ENCODE measurements at places on chromosomes 3 and 15.

DNA sequence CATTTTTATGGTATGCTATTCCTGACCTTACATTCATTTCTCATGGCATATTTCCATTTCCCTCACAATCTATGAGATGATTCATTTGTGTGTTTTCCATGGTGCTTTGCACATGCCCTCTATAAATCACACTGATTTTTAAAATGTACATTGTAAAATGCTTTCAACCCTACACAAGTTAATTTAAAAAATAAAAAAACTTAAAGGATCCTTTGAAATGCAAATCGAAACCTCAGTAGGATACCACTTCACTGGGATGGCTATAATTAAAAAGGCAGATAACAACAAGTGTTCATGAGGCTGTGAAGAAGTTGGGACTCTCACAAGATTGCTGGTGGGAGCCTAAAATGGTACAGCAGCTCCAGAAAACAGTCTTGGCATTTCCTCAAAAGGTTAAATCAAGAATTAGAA, 83.5 kb downstream of the FMN1 start:
- no peaks in the 10 kb centered on the region for H3K36me3 ChIP-seq
- no peaks in the 10 kb centered on the region for H3K4me1 ChIP-seq
- no peak for DNase-seq
- H3K4me3 ChIP-seq, result no peak overlapping the region

- peaks cover 16% of the 10 kb centered on the region for H3K4me1 ChIP-seq
- H3K27ac ChIP-seq, result peak overlapping the region; percentile 43
- peaks cover 5% of the 10 kb centered on the region for H3K36me3 ChIP-seq
- peak; percentile 37 for DNase-seq
Measured at GRCh38 chr3:125374501-125374995, 577 bp downstream of the ZNF148 start.

DNA sequence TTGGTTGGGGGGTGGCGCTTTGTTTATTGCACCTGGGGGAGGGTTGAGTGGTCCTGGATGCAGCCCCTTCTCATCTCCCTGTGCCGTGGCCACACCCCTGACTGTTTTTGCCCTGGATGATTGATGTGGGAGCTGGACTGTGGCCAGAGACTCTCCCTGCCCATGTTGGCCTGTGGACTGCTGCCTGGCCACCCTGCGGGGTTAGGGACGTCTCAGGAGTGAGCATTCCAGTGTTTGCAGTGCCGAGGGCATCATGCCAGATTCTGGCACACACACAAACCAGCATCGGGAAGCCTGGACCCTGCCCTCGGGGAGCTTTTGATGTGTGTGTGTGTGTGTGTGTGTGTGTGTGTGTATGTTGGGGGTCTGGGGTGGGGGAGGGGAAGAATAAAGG, 15.8 kb downstream of the APBA2 start:
- DNase-seq, result no peak
- no peaks in the 10 kb centered on the region for H3K27me3 ChIP-seq
- H3K4me1 ChIP-seq, result peaks cover 2% of the 10 kb centered on the region
- no peak overlapping the region for H3K27ac ChIP-seq
- H3K36me3 ChIP-seq, result peaks cover 5% of the 10 kb centered on the region

GRCh38 chr3:71779674-71780377, 5.1 kb downstream of the PROK2 start:
- no peak for DNase-seq
- no peaks in the 10 kb centered on the region for H3K36me3 ChIP-seq
- H3K4me1 ChIP-seq, result peaks cover 7% of the 10 kb centered on the region
- H3K27me3 ChIP-seq, result peaks cover 9% of the 10 kb centered on the region

DNA sequence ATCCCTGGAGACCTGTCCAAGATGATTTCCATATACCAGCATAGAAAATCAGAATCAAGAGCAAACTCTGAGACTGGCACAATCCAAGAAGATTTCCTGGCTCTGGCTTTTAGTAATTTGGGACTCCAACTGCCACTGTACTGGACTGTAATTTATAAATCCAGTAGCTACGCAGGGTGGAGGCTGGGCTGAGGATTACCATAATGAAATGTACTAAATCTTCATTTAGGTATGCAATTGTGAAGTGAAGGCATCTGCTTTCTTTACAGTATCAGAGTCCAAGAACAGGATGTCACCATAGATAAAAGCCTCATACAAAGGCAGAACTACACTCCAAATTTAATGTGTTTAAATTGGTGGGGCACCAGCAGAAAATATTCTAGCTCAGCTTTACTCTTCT, 46.5 kb downstream of the TMEM39A start:
- peaks cover 8% of the 10 kb centered on the region for H3K36me3 ChIP-seq
- DNase-seq, result no peak
- no peak overlapping the region for H3K27ac ChIP-seq
- H3K4me1 ChIP-seq, result no peaks in the 10 kb centered on the region
- no peak overlapping the region for H3K4me3 ChIP-seq
- no peaks in the 10 kb centered on the region for H3K27me3 ChIP-seq

- H3K4me3 ChIP-seq, result no peak overlapping the region
- H3K36me3 ChIP-seq, result peaks cover 15% of the 10 kb centered on the region
- H3K27ac ChIP-seq, result no peak overlapping the region
- no peaks in the 10 kb centered on the region for H3K4me1 ChIP-seq
Measured at GRCh38 chr3:126434931-126435411, 40.3 kb downstream of the CFAP100 start.

DNA sequence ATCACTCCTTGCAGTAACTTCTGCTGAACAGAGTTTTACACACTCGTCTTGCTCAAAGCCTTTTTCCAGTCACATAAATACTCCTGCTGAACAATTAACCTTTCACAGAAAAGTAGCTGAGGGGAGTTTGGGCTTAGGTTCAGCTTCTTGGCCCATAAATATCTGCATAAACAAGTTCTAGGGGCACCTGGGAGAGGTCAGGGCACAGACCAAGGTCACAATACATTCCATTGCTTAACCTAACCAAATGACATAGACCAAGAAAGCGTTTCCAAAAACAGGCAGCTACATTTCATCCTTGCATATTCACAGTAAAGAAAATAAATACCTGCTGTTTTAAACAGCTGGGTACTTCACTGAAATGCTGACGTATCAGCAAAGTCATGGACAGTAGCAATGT, 101.3 kb downstream of the THRB start:
- H3K4me1 ChIP-seq, result no peaks in the 10 kb centered on the region
- no peak overlapping the region for H3K4me3 ChIP-seq
- no peaks in the 10 kb centered on the region for H3K36me3 ChIP-seq
- no peak for DNase-seq

DNA sequence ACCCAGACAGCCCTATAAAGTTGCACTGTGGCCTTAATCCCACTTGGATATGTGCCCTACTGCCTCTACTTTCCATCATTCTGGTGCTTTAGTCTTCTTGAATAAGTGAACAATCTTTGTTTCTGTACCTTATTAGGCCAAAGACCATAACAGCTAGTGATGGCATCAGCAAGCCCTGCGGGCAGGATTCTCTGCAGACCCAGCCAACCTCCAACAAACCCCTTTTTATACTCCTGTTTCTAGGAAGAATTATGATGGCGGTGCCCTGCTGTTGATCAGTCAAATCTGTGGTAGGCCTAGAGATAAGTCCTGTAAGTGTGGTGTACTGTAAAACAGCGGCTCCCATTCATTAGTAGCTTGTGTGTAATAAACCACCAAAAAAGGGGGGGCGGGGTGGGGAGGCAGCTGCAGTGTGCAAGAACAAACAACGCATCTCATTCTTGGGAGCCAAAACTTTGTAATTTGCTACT, 40.5 kb downstream of the SOX2 start:
- no peak overlapping the region for H3K27ac ChIP-seq
- DNase-seq, result no peak
- no peaks in the 10 kb centered on the region for H3K4me1 ChIP-seq
- H3K36me3 ChIP-seq, result no peaks in the 10 kb centered on the region
- H3K27me3 ChIP-seq, result no peaks in the 10 kb centered on the region
- H3K4me3 ChIP-seq, result no peak overlapping the region

DNA sequence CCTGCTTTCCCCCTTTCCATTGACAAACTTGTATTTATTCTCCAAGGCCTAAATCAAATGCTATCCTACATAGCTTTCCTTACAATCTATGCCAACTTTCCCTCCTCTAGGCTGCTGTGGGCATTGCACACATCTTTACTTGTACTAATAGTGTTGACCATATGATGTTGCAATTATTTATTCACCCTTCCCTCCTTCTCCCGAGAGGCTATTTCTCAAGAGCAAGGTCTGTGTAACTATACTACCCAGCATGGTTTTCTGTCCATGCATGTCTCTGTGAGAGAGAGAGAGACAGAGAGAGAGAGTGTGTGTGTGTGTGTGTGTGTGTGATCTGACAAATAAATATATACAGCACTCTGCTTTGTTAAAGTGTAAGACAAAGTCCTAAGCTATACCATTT, 63.8 kb downstream of the GTPBP8 start:
- no peaks in the 10 kb centered on the region for H3K36me3 ChIP-seq
- peaks cover 7% of the 10 kb centered on the region for H3K4me1 ChIP-seq
- no peak for DNase-seq
- no peaks in the 10 kb centered on the region for H3K27me3 ChIP-seq
- no peak overlapping the region for H3K4me3 ChIP-seq
- no peak overlapping the region for H3K27ac ChIP-seq

DNA sequence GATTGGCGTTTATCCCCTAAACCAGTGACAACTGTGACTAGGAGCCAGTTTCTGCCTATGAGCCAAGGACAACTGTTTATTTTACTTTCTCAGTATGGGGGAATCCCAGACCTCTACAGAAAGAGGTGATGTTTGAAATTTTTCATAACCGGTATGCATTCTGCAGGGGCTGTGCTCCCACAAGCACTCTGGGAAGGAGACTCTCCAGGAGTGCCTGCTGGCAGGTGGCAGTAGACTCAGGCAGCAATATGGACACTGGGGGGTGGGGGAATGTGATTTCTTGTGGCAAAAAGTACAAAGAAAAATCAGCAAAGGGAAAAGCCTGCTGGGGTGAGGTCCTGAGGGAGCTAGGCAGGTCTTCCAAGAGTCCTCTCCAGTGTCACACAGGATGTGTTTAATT, 5.9 kb downstream of the TGM4 start:
- H3K4me1 ChIP-seq, result no peaks in the 10 kb centered on the region
- H3K27ac ChIP-seq, result no peak overlapping the region
- peaks cover 24% of the 10 kb centered on the region for H3K27me3 ChIP-seq

DNA sequence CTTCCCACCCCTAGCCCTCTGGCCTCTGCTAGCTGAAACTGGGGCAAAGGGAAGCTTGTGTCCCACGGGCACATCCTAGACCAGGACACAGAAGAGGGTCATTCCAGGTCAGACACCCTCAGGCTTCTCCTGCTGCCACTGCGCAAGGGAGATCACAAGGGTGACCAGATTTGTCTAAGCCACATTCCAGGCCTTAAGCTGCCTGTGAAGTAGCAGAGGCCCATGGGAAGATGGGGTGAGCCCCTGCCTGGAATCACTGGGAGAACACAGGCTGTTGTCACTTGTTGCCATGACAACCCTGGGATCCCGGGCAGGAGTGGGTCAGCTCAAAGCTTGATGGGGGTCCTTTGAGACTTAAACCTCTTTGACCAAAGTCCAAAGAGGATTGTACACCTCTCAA, 10.8 kb downstream of the STRA6 start:
- DNase-seq, result no peak
- H3K27me3 ChIP-seq, result peaks cover 23% of the 10 kb centered on the region
- no peak overlapping the region for H3K4me3 ChIP-seq
- H3K4me1 ChIP-seq, result no peaks in the 10 kb centered on the region
- H3K27ac ChIP-seq, result no peak overlapping the region
- no peaks in the 10 kb centered on the region for H3K36me3 ChIP-seq

DNA sequence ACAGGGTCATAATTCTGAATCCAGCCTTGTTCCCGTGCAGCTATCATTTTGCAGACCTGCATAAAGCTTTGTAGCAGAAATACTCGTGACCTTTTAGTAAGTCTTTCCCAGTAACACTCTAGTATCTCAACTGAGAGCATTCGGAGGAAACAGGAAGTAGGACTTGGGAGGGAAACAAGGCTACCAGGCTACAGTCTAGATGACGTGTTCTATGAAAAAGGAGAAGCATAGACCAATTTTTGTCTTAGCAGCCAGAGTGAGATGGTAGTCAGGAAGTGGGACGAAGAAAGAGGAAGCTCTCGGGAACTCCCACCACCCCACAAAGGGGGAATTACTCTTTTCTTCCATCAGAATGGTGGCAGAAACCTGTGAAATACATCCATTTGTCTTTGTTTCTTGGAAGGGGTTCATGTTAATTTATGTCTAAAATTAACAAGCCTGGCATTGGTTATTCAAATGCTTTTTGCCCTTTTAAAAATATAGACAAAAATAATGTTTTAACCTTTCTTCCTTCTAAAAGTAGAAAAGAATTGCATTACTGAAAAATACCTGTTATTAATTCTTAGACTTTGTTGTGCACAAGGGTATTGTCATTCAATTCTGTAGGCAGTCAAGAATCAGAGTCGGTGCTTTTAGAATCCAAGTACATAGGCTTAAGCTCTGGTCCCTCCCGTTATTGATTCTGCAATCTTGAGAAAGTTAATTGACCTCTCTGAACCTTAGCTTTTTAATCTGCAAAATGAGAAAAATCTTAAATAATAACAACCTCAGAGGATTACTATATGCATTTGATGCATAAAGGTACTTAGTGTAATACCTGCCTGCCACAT, 1.6 kb upstream of the SUCNR1 start:
- H3K36me3 ChIP-seq, result no peaks in the 10 kb centered on the region
- H3K27ac ChIP-seq, result no peak overlapping the region
- peaks cover 8% of the 10 kb centered on the region for H3K4me1 ChIP-seq
- no peak overlapping the region for H3K4me3 ChIP-seq
- no peak for DNase-seq
- no peaks in the 10 kb centered on the region for H3K27me3 ChIP-seq

GRCh38 chr15:58038426-58039078, 27.0 kb downstream of the ALDH1A2 start:
- H3K27ac ChIP-seq, result no peak overlapping the region
- H3K4me1 ChIP-seq, result no peaks in the 10 kb centered on the region
- no peaks in the 10 kb centered on the region for H3K36me3 ChIP-seq
- H3K27me3 ChIP-seq, result no peaks in the 10 kb centered on the region

DNA sequence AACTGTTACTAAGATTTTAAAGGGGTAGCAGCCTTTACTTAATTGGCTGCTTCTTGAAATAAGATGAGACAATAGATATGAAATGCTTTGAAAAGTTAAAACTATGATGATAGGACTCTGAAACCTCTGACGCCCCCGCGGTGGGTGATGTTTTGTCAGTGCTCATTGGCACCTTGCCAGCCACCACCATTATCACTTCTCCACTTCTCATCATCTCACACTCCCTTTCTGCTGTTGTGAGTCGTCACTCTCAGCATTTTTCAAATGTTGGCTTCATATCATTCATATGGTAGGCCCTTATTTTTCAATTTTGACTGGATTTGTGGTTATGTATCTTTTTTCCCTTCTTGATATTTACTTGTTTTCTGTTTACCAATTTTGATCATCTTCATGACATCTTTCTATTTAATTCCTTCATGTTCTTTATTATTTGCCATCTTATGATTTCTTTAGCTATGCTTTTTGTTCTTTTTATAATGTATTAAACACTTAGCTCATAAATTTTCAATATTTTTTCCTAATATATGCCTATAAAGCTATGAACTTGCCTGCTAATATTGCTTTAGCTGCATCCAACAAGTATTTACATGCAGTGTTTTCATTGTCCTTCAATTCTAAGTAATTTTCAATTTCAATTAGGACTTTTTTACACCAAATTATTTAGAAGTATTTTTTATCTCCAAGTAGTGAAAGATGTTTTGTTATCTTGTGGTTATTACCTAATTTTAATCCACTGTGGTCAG, 30.3 kb upstream of the SKOR1 start:
- no peak overlapping the region for H3K27ac ChIP-seq
- H3K4me3 ChIP-seq, result no peak overlapping the region
- no peaks in the 10 kb centered on the region for H3K36me3 ChIP-seq
